ENCODE measurements at places on chromosomes 4 and X. TPM values are rescaled to one million over a fixed set of nuclear protein-coding genes. Genes with fewer than 3 reads are reported as not detected.

The MAGEB10 gene
- not detected for total RNA-seq

The BEX2 gene
- 2.5 TPM for total RNA-seq

The FAT1 gene
- 210 TPM for total RNA-seq

The DAPP1 gene
- 30.6 TPM for total RNA-seq

All from Calu3 (cell line).